ENCODE measurements at places on chromosomes 5 and 9. TPM values are rescaled to one million over a fixed set of nuclear protein-coding genes. Genes with fewer than 3 reads are reported as not detected.

Gene CCDC180
- 3.9 TPM for total RNA-seq

Gene RORB
- total RNA-seq, result 0.20 TPM

Gene PHF2
- 32.3 TPM for total RNA-seq

Gene ZCCHC7
- 25.1 TPM for total RNA-seq

Gene SLC22A4
- total RNA-seq, result 1.4 TPM

Gene MARVELD2
- 0.23 TPM for total RNA-seq

Gene CD274
- total RNA-seq, result 1.00 TPM

Gene UBE2QL1
- total RNA-seq, result 29.3 TPM

Gene SLC36A3
- total RNA-seq, result 0.23 TPM

Gene ASPN
- total RNA-seq, result not detected

Gene HBEGF
- total RNA-seq, result 5.4 TPM

Gene BARHL1
- 0.14 TPM for total RNA-seq

Gene RNF183
- 0.16 TPM for total RNA-seq

Gene GLRA1
- total RNA-seq, result 0.22 TPM

Gene CDO1
- 40.2 TPM for total RNA-seq

Gene NDUFAF2
- 71.5 TPM for total RNA-seq

Gene MAMDC2
- 0.25 TPM for total RNA-seq

Gene ALAD
- total RNA-seq, result 17.5 TPM

Gene ABO
- total RNA-seq, result under 0.01 TPM

Gene GABRA1
- total RNA-seq, result 0.20 TPM

Gene GFI1B
- 0.43 TPM for total RNA-seq

Gene RLN2
- total RNA-seq, result not detected

Gene PCDHB8
- 0.38 TPM for total RNA-seq

Gene ACSL6
- total RNA-seq, result 17.4 TPM

Gene SPINK1
- total RNA-seq, result not detected
